BE2C (cell line): ENCODE measurements at places on chromosomes 11 and 22.

- peak; percentile 87 for DNase-seq
Observed at GRCh38 chr22:44261861-44262595, 50.7 kb downstream of the SHISAL1 start.

GRCh38 chr11:80960381-80961029 lies 1519.7 kb upstream of the TENM4 start:
- DNase-seq: no peak

GRCh38 chr11:90947930-90948329 lies 725.1 kb upstream of the CHORDC1 start:
- DNase-seq: no peak

DNA sequence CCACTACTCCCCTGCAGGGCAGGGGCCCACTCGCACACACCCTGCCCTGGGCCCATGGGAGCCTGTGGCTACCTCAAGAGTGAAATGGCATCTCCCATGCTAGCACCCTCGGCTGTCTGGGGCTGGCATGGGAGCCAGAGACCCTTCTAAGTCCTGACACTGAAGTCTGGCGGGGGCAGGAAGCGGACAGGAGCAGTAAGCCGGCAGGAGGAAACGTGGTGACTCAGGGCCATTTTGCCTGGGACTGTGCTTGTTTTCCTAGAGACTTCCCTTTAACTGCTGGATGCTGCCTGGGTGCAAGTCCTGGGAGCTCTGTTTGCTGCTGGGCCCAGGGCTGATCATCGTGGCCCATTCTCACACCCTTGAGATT lies 16.8 kb downstream of the RELT start:
- no peak for DNase-seq

- no peak for DNase-seq
Observed at GRCh38 chr11:36751996-36752395, 154.0 kb upstream of the RAG2 start.

- no peak for DNase-seq
Observed at GRCh38 chr22:31830721-31831070, 76.9 kb downstream of the DEPDC5 start.

DNA sequence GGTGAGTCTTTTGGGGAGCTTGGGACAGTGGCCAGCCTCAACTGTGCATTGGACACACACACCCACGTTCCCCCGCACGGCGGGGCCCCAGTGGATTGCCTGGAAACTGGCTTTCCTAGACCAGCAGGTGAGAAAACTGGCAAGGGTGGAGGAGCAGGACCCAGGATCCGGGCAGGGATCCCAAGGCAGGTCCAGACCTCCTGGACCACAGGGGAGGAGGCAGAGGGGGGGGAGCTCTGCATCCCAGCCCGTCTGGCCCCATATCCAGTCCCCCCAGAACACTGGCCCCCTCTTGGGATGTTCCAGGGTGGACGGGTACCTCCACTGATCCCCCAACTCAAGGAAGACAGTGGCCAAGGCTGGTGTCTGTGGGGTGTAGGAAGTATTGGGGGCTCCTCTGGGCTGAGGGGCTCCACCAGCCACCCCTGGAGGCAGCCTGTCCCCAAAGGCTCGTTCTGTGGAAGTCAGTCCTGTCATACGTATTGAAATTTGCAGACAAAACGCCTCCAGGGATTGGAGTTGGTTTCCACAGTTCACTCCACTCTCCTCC lies 89.3 kb upstream of the LINC01488 start:
- DNase-seq: no peak

DNA sequence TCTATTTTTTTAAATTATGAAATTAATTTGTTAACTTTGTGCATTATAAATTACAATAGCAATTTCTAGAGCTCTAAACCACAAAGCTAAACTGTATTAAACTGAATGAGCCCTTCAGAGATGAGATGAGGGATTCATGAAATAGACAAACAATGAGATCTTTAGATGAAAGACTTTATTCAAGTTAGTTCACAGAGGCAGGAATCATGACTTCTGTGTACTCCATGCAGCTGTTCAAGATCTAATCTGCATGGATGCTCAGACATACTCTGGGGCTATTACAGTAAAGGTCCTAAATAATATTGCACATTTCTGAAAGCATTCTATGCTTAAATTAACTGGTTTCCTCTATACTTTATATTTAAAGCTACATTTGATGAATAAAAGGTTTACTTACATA lies 122.7 kb downstream of the FCHSD2 start:
- no peak for DNase-seq

DNA sequence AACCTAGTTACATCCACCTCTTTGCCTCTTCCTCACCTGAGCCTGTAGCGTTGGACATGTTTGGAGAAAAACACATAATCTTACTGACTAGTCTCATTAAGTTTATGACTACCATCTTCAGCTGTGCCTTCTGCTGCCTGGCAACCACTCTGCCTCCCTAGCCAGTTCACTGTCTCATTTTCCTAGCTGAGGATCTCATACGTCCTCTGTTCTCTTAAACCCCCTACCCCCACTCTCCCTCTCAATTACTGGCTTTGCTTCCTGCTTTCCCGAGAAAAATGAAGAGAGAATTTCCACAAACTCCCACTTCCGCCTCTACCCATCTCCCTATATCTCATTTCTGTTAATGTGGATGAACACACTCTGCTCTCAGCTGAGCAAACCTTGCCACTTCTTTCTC lies 239.3 kb upstream of the POU2AF2 start:
- no peak for DNase-seq

DNA sequence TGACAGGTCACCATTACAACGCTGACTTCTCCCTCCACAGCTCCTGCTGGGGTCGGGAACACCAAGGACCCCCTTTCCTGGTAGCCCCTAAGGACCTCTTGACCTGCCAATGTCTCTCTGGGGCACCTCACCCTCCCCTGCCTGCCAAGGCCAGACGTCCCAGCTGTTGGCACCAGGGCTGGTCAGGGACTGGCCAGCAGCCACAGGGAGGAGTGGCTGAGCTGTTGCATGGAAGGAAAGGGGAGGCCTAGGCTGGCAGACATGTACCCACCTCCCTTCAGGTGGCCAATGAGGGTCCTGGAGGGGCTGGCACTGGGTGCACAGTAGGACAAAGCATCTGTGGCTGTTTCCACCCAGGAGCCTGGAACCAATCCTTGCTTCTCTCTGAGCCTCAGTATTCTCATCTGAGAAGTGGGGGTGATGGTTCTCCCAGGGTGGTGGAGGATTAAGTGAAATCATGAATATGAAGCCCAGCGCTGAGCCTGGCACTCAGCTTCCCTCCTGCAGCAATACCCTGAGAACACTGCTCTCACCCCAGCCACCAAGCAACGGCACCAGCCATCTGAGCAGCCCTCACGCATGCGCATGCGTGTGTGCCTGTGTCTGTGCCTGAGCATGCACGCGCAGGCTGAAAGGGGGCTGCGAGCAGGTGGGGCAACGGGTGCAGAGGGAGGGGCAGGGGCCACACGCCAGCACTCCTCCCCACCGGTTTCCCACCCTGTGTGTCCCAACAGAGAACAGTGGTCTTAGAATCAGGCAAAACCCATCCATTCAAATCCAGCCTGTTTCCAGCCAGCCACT lies 5.9 kb downstream of the KCNJ4 start:
- DNase-seq: no peak

- DNase-seq: no peak
Observed at GRCh38 chr11:2796508-2797113, 89.0 kb downstream of the CDKN1C start.

DNA sequence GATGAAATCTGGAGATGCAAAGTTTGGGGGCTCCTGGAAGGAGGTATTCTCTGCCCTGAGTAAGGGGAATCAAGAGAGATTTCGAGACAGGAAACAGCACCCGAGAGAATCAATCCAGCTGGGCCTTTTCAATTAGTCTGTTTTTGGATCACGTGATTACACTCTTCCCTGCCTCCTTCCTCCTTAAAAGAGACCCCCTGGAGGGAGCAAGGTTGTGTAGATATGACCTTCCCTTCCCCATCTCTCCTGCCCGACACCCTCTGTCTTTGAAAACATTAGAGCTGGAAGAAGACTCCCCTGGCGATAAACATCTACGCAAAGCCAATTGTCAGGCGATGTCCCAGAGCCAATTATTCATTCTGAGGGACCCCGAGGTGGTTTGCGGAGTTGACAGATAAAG lies 407.9 kb downstream of the MIAT start:
- DNase-seq: no peak

DNA sequence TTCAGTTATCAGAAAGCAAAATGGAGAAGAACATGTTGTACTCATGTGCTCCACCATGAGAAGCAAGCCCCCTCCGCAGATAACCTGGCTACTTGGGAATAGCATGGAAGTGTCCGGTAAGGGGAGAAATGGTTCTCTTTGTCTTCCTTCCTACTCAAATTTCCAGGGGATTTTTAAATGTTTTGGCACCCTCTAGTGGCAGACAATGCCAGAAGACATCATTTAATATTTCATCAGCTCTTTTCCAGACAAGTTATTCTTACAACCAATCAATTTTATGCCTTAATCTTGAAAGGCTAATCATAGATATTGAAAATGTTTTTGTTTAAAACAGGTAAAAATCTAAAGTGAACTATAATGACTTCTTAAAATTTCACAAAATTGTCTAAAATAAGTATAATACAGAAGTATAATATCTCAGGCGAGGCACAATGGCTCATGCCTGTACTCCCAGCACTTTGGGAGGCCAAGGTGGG lies 15.7 kb downstream of the CRTAM start:
- DNase-seq: peak; percentile 47

DNA sequence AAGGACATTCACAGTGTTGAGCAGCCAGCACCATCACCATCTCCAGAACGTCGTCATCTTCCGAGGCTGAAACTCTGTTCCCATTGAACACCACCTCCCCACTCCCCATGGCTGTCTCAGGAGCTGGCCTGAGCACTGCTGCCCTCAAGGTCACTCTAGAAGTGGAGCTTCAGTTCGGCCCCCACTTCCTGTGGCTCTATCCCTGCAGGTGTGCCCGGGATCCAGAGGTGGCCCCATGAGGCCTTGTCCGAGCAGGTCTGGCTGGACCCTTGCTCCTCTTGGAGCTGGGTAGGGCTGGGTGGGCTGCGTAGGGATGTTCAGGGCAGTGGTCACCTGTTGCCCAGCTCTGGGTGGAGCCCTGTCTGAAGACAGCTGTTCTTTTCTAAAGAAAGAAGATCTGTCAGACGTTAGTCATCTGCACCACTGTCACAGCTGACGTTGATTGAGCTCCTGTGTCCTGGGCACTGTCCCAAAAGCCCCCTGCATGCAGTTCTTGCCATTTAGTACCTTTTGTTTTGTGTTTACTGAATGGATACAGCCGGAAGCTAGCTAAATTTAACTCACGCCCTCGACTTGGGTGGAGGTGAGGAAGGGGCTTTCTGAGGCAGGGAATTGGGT lies 75.5 kb upstream of the CLDN5 start:
- no peak for DNase-seq

DNA sequence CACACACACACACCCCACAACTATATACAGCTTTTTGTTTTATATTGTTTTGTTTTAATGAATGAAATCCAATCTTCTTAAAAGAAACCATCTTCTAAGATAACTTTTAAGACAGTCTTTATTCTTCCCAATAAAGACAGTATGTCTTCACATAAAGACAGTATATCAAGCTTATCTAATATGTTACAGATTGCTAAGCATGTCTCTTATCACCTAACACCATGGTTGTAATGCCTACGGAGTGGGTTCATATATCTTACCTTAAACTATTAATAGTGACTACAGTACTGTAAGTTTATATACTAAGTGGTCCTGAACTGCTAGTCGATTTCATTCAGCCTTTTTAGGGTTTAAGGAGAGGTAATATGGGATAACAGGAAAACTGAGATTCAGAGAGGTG lies 8.5 kb downstream of the RNF141 start:
- DNase-seq: no peak

DNA sequence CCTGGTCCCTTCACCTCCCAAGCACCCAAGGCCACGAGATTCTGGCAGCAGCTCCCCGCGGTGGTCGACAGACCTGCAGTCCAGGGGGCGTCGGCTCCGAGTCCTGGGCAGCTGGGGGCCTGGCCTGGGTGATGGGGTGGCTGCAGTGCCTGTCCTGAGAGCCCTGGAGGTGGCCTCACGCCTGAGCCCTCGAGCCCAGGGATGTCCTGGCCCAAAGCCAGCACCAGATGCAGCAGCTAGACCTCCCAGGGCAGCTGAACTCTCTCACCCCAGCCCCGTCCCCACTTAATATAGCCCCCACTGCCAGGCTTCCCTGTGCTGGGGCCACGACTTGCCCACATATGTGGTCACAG lies 6.6 kb downstream of the LMNTD2 start:
- no peak for DNase-seq

GRCh38 chr11:84922212-84922805 lies 704.8 kb downstream of the DLG2 start:
- DNase-seq: no peak

- DNase-seq: no peak
Observed at GRCh38 chr11:121040614-121041002, 16.7 kb downstream of the TBCEL start.

GRCh38 chr11:68163691-68164090 lies 42.5 kb upstream of the CHKA start:
- no peak for DNase-seq

DNA sequence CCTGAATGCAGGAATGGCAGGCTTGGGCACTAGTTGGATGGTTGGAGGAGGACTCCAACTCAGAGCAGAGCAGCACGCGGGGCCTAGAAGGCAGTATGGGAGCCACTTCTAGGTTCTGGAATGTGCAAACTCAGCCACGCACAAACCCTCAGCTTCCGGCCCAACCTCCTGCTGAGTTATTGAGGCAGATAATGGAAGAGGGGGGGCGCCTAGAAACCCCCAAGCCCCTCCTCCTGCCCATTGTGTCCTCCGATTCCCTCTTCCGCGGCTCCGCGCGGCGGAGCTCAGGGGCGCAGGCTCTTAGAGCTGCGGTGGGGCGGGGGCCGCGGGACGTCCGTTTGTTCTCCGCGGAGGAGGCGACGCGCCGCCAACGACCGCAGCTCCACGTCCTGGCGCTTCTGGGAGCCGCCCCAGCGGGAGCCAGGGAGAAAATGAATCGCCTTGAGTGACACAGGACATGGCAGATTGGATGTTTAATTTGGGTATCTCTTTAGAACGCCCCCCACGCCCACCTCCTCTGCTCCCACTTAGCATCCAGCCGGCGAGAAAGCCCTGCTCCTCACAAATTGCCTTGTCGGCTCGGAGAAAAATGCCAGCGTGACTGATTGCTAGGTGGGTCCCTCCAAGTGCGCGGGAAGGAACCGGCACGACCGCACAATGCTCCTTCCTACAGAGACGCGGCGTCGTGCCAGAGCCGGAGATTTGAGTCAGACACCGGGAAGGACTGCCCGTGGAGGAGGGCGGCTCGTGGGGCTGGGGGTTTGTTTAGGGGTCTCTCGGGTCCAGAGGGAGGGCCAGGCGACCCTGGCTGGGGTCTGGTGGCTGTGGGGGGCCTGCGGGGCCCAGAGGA lies 144.6 kb downstream of the NECTIN1 start:
- peak; percentile 53 for DNase-seq

GRCh38 chr22:30211124-30211820 lies 35.3 kb downstream of the LIF start:
- no peak for DNase-seq
